Coronary artery (tissue), 2 donors: ENCODE measurements at places on chromosomes 5 and 9.

GRCh38 chr5:124461941-124462340 is 284.5 kb downstream of the ZNF608 start:
- no peak for DNase-seq

DNA sequence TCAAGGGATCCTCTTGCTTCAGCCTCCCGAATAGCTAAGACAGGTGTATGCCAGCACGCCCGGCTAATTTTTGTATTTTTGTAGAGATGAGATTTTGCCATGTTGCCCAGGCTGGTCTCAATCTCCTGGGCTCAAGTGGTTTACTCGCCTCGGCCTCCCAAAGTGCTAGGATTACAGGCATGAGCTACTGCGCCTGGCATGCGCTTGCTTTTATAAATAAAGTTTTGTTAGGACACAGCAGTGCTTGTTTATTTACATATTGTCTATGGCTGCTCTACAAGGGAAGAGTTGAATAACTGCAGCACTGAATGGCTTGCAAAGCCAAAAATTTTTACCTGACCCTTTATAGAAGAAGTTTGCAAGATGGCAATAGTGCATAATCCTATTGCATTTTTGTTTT is 27.7 kb downstream of the GPR21 start:
- DNase-seq = no peak

DNA sequence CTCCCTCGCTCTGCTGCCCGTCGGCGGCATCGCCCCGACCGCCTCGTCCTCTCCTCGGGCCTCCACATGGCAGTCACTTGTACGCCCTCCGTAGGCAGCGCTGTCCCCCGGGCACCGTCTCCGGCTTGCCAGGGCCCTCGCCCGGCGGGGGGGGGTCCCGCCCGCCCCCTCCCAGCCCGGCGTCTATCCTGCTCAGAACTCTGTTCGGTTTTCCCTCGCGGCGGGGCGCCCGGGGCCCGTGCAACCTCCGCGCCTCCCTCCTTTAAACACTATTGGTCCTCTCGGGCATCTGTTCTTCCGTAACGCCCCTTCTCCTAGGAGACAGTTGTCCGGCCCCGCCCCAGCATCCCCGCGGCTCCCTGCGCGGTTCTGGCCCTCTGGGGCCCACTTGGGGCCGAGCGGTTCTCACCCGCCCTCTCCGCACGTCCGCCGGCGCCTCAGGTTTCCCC is 831 bp downstream of the ODF2 start:
- peak; percentile 83 for DNase-seq

- no peak for DNase-seq
Observed at GRCh38 chr9:4050916-4051315, 249.0 kb downstream of the GLIS3 start.

DNA sequence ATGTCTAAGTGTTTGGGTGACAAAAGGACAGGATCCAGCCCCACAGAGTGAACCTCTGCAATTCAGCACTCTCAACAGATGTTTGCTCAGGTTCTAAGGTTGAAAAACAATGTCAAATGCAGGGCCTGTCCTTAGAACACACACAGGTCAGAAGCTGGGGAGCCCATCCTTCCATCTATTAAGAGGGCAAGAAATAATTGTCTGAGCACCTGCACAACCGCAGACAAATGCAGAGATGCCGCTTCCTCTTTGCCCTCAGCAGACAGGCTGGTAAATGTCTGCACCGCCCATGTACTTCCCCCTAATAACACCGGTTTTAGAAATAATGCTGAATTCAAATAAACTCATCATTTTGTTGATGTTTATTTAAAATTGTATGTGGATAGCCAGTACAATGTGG is 414.5 kb upstream of the ADAMTS16 start:
- no peak for DNase-seq

GRCh38 chr5:63121471-63121870 is 542.9 kb downstream of the LRRC70 start:
- DNase-seq = no peak

- DNase-seq = no peak
Observed at GRCh38 chr5:58763390-58763789, 180.5 kb downstream of the RAB3C start.

GRCh38 chr5:167574464-167574863 is 717.0 kb upstream of the WWC1 start:
- no peak for DNase-seq

GRCh38 chr5:162274679-162275078 is 207.1 kb downstream of the GABRG2 start:
- DNase-seq = no peak

- DNase-seq = no peak
Observed at GRCh38 chr9:29150606-29151005, 1577.3 kb upstream of the C9orf72 start.

DNA sequence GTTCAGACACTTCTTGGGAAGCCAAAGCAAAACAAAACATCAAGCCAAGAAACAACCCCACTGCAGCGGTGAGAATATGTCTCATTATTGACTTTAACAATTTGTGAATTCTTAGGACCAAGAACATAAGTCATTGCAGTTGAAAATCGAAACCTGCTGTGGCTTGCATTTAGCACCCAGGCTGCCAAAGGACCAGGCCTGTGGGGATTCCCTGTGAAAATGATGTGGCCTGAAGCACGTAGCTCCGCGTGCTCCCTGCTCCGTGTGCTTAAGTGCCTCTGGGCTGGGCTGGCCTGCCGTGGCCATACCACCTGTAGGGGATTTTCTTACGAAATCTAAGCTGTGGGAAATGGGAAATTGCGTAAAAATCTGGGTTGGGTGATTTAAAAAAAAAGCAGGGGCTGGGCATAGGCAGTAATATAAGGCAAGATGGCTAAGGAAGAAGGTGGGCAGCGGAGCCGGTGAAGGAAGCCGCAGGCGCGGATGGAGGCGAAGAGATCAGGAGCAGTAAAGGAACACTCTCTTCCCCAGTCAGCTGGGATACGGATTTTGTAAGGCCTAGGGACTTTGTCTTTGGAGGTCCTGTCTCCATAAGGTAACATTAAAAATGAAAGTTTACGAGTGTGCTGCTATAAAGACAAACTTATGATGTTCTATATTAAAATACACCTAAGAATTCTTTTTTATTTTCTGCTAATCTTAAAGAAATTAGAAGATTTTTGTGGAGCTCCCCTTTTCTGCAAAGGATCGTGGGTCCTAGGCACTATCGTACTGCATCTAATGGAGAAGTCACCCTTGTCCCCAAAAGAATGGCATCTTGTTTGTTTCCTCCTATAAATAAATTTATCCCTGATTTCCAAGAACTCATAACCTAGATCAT is 189.6 kb upstream of the SEMA6A start:
- no peak for DNase-seq

GRCh38 chr5:6872441-6873160 is 159.4 kb downstream of the TENT4A start:
- peak; percentile 19 for DNase-seq

DNA sequence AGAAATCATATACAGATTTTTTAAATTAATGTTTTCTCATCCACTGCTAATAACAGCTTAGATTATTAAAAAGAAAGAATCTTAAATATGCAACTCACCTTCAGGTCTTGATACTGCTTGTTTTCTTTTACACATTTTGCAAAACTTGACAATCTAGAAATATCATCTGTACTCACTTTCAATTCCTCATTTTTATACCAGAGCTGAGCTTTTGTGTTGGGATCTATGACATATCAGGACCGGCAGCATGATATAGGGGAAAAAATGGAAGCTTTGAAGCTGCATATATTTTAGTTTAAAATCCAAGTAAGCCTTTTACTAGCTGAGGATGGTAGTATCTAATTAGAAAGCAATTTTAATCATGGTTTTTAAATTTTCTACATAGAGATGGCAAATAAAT is 75.7 kb upstream of the SMARCA2 start:
- no peak for DNase-seq

DNA sequence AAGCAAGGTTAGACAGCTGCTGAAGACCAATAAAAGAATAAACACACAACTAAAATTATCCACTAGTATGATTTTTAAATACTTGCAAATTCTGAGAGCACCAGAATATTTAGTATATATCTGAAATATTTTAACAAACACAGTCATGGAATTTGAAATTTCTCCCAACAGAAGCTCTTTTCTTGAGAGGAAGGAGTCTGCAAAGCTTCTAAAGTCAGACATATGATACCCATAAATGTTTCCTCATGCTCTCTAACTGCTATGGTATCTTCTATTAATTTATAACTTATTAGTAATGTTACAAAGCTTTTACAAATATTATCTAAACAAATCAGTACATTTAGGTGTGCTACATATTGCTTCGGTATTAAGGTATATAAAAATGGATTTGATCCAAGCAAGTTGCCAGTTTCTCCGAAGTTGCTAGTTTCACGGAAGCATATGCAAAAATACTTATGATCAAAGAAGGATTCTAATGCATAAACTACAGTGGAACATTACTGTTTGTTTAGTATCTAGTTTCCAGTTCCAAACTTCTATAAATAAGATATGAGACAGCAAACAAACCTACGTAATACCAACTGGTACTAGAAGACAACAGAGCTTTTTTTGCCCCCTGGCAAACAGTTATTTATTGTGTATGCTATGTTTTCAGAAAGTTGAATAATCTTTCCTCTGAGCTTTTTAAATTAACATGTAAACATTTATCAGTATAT is 22.0 kb downstream of the FNIP1 start:
- no peak for DNase-seq

GRCh38 chr9:105836936-105837660 is 142.8 kb downstream of the TMEM38B start:
- no peak for DNase-seq

DNA sequence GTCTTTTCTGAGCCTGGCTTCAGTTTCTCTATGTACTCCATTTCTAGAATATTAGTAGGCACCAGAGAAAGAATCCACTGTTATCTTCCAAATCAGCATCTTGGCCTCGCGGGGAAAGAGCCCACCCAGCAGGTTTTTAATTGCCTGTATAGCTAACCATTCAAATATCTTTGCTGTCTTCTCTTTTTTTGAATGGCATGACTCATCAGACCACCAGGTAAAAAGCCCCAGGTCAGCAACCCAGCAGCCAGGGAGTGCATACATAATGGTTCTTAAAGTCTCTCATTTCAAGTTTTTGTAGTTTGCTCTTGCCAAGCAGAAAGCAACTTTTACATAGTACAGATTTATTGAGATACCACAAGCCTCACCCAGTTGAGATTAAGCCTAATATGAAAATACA is 50.7 kb downstream of the TMEM167A start:
- DNase-seq = no peak

- DNase-seq = no peak
Observed at GRCh38 chr5:100889165-100889743, 13.8 kb downstream of the ST8SIA4 start.

DNA sequence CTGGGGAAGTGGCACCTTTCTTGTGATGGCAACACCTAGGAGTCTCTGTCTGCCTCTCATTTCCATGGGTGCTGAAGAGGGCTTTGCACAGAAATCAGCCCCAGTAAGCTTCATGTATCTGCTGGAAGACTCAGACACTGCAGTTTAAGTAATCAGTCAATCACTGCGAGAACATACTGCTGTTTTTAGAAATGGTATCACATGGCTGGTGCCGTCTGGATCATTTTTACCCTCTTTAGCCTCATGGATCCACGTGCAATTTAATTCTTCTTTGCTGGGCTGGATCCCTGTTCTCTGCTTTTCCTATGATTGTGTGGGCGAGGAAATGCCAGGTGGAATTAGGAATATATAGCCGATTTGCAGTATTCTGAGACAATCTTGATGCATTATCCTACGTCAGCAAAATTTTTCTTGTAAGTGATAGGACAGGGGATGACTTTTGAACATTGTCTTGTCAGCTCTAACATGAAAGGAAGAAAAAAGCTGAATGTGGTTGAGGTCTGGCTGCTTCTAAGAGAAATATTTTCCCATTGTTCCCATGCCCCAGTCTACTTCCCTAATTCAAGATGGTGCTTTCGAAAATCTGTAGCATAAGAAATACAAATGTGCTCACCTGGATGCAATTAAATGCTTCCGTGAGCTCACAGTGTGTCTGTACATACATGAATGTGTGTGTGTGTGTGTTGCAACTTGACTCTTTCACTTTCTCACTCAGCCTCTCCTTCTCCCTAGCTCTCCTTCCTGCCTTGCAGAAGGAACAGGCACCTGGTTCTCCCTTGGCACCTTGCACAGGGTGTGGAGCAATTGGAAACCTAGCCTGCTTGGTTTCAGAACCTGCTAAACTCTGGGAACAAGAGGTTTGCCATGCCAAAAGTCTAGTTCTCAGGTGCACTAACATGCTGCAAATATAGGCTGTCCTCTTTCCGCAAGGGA is 281.6 kb downstream of the NTRK2 start:
- DNase-seq = no peak

GRCh38 chr5:160347448-160347847 is 23.0 kb downstream of the C1QTNF2 start:
- no peak for DNase-seq

DNA sequence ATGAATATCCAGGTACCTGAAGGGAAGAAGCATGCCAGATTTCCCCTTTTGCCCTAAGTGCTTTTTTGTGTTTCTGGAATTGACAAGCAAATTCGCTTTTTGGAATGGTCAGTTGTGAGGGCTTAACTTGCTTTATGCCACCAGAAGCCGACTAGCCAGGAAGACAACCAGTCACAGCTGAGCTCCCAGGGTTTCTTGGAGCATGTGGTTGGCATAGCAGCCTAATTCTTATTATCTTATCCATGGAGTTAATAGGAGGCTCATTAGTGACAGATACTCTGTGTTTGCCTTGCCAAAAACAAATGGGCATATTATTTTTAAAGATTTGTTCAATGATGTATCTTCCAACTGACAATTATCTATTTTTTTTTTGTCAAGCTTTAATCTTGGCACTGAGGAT is 500.7 kb downstream of the PTPRD start:
- DNase-seq = no peak

DNA sequence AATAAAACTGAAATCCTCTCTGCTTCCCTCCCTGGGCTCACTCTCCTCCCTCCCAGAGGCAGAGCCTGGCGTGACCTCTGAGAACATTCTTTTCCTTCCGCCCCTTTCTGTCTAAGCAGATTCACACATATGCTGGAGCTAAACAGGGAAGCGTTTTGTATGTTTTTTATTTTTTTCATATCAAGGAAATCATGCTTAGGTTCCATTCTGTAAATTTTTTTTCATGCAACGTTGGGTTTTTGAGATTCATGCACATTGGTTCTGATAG is 20.2 kb upstream of the BARHL1 start:
- DNase-seq = no peak

- DNase-seq = no peak
Observed at GRCh38 chr5:37664551-37664950, 175.3 kb downstream of the GDNF start.

DNA sequence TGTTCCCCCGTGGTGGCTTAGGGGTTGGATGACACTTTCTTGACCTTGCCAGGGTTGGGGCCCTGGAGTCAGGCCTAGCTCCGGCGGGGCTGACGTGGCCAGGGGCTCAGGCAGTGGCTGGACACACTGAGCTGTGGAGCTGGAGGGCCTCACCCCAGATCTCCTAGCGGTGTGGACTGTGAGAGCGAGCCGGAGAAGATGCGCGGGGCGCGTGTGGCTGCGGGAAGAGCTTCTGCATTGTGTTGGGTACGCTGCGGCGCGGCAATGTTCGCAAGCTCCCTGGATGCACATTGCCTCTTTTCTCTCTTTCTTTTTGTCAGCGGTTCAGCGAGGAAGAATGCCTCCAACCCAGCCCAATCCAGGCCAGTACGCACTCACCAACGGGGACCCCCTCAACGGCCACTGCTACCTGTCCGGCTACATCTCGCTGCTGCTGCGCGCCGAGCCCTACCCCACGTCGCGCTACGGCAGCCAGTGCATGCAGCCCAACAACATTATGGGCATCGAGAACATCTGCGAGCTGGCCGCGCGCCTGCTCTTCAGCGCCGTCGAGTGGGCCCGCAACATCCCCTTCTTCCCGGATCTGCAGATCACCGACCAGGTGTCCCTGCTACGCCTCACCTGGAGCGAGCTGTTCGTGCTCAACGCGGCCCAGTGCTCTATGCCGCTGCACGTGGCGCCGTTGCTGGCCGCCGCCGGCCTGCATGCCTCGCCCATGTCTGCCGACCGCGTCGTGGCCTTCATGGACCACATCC is 4.8 kb downstream of the NR2F1 start:
- DNase-seq = no peak

- DNase-seq = no peak
Observed at GRCh38 chr5:145467446-145467845, 367.7 kb downstream of the PRELID2 start.
